ENCODE measurements at places on chromosomes 11 and 22.

DNA sequence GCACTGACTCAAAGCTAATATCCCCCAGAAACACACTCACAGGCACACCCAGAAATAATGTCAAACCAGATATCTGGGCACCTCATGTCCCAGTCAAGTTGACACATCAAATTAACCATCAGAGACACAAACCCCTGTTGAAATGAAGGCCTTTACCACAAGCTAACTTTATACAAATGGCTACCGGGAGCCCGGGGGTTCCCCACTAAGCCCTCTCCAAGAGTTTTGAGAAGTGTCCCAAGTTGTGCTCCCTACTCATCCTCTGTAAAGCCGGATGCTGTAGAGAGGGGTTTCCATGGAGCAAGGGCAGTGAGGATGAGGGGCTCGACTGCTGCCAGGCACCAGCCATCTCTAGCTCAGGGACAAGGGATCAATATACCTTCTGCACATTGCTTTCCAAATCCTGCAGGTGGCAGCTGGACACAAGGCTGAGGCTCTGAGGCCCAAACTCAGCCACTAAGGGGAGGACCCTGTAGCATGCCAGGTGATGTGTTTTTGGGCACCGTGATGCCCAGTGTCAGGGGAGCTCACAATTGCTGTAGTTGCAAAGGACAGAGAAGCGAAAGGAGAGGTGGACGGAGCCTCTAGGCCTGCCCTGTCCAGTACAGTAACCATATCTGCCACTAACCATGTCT lies 145.7 kb downstream of the TTC17 start:
- DNase-seq, result no peak

GRCh38 chr11:84270466-84270865 lies 984.3 kb upstream of the CCDC90B start:
- DNase-seq, result no peak

- DNase-seq, result no peak
Measured at GRCh38 chr22:41308544-41308947, 7.2 kb downstream of the ZC3H7B start.

DNA sequence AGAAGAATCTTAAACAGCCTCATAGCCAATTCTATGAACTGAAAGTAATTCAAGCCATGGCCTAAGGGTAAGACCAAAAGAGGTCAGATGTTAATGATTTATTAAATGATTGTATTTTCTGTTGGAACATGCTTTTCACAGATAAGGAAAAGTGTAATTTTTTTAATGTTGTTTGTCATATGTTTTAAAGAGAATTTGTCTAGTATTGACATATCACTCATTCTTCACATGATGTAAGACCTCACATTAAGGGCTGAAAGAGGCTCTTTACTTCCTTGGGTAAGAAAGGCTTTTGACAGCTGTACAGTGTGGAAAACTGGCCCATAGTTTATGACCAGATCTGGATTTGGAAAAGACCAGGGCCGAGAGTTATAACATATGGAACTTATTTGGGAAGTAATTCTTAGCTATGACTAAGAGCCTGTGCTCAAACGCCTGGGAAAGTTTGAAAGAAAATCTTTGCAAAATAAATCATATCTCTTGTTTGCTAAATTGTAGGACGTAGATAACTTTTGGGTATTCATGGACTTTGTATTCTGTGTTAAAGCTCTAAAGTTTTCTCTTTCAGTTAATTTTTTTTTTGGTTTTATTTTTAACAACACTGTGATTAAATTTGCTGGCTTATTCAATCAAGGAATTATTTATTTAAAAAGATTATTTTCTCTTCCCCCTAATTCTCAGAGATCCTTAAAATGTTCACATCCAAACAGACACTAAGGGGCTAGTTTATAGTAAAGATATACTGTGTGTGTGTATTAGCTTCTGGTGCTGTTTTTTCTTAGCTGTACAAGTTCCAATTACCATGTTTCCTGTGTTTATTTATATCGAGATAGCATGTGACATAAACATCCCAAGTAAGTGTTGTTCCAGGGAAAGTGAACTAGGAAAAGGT lies 162.2 kb downstream of the ARHGAP42 start:
- no peak for DNase-seq

DNA sequence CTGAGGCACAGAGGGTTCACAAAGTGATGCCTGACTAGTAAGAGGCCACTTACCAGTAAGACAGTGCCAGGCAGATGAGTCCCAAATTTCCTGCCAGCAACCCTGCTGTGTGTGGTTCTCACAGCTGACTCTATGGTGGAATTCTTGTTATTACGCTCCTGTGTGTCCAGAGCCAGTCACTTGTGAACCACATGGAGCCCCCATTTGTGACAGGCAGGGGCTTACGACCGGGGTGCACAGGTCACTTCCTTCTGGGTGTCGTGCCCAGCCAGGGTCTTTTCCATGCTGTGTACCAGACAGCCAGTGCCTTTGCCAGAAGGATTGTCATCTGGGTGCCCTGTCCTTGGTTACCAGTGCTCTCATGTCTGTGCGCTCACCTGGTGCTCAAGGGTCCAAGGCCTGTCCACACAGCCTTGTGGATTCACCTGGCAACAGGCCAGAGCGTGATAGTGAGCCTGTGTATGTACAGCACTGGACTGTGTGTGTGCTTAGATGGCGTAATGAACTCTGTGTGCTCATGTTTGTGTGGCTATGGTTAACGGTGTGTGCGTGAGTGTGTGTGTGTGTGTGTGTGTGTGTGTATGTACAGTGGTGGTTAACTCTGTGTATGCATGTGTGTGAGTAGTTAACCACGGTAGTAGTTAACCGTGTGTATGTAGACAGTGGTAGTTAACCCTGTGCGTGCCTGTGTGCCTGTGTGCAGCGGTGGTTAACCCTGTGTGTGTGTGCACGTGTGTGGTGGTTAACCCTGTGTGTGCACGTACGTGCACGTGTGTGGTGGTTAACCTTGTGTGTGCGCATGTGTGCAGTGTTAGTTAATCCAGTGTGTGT lies 18.6 kb downstream of the GRAMD4 start:
- DNase-seq, result no peak

DNA sequence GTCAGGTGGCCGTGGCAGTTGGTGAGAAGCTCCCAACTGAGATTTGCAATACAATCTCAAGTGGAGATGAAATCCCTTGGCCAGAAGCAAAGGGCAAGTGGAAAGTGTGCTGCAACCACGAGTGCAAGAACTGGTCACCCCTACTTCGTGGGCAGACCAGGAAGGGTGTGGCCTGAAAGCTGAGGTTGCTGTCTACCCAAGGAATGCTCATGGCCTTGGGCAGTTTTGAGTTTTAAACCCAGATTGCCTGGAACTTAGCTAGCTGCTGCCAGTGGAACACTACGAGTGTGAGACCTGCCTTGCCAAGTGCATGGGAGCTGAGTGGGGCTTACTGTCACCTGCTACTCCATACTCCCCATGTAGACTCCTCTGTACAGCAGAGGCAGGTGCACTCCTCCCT lies 113.3 kb upstream of the FAT3 start:
- DNase-seq, result no peak

- DNase-seq, result no peak
Measured at GRCh38 chr11:47469361-47470179, 20.6 kb upstream of the RAPSN start.

DNA sequence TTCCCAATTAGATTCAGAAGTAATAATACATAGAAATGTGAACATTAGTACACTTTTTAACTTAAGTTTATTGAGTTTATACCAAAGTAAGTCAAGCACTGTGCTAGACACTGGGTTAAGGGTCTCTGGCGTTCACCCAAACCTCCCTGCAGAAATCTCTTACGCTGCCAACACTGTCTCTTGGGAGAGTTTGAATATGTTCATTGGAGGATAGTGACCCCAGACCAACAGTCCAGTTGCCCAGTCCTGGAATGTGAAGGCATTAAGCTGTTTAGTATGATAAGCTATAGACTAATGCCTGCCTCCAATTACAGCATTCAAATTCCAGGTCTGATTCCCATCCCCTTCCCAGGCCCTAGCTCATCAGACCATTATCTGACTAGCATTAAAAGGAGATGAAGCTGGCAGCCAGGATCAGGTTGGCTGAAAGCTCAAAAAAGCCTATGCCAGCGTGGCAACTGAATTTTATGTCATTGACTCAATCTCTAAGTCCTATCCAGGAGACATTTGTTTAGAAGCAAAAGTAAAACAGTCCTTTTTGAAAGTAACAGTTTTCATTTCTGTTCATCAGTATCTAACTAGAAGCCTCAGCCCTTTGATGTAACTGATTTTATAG lies 77.8 kb downstream of the SFI1 start:
- no peak for DNase-seq
